GM20000 (cell line): ENCODE measurements at places on chromosomes 3 and 15.

GRCh38 chr3:47002171-47003055, 22.9 kb downstream of the NBEAL2 start:
- DNase-seq: no peak

- DNase-seq: no peak
These were observed 29.7 kb downstream of the HAPLN3 start for GRCh38 chr15:88865498-88866099.

GRCh38 chr15:44087578-44088465, 107.2 kb downstream of the FRMD5 start:
- no peak for DNase-seq

DNA sequence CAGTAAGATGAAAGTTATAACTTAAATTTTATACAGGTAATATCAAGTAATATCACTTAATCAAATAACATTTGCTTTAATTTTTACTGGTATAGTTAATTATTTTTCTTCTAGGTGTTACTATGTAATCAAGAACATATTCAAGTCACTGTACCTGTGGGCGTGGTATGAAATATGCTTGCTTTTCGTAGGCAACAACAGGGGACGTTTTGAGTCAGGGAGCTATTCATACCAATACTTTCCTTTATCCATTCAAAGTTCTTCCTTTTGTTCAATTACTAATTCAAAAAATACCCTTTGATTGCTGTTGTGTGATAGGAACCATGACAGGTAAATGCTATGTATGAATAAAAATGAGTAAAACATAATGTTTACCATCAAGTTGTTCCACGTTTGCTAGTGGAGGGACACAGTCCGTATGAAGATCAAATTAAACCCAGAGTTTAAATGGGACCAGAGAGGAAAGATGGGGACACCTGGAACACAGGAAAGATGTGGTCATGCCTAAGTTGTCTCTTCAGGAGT, 654.0 kb upstream of the KCNMB2 start:
- DNase-seq: no peak

DNA sequence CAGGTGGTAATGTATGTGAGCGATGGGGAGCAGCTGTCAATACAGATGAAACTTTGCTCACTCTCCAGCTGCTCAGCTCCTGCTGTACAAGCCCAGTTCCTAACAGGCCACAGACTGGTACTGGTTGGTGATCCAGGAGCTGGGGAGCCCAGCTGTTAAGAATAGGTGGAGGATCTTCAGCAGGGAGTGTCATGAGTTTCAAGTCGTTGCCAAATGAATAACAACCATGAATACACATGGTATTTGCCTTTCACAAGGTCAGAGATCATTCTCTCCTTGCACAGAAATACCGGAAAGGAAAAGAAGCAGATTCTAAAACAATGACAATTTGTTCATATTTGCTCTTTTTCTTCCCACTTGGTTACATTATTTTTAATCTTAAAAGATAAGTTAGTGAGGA, 5.1 kb downstream of the PLSCR1 start:
- DNase-seq: no peak

GRCh38 chr3:134956395-134956794, 161.3 kb downstream of the EPHB1 start:
- DNase-seq: no peak

DNA sequence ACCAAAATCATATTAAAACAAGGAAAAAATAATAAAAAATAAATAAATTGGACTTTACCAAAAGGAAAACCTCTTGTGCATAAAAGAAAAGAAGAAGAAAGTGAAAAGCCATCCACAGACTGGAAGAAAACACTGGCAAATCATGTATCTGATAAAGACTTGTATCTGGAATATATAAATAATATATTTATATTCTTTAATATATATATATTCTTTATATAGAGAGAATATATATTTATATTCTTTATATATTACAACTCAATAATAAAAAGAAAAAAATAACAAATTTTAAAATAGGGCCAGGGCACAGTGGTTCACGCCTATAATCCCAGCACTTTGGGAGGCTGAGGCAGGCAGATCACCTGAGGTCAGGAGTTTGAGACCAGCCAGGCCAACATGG, 27.1 kb upstream of the ZNF445 start:
- DNase-seq: no peak

GRCh38 chr3:32603064-32603463, 32.4 kb upstream of the DYNC1LI1 start:
- no peak for DNase-seq

DNA sequence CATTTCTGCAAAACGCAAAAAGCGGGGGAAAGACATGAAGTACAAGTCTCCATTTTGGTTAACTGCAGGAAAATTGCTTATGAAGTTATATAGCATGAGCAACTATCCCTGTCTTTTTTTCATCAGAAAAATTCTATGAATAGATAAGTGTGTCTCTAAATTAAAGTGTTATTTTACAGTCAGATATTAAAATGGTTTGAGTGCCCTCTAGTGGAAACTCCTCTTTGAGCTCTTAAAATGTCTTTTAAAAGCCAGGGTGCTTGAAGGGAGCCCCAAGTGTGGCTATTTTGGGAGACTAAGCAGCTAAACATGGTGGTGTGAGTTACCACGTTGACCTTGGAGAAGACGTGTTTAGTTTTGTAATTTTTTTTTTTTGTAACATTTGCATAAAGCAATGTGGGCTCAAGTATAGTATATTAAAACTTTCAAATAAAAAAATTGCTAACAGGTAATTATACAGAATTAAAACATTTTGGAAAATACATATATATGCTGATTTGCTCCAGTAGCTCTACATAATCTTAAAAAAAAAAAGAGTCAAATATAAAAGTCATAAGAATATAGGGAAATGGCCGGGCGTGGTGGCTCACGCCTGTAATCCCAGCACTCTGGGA, 77.2 kb downstream of the PPP2R3A start:
- DNase-seq: peak; percentile 32

DNA sequence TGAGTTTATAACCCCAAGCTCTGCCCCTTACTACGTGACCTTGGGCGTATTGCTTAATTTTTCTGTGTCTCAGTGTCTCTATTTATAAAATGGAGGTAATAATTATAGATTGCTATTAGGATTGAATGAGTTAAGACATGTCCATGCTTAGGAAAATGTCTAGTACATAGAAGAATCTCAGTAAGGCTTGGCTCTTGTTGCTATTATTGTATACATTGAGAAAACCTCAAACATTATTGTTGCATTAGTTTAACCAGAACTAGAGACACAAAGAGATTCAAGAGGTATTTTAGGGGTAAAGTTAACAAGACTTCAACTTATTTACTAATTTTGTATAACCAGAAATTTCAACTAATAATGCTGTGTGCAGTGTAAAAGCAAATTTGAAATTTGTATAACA, 66.7 kb downstream of the MEF2A start:
- DNase-seq: no peak

DNA sequence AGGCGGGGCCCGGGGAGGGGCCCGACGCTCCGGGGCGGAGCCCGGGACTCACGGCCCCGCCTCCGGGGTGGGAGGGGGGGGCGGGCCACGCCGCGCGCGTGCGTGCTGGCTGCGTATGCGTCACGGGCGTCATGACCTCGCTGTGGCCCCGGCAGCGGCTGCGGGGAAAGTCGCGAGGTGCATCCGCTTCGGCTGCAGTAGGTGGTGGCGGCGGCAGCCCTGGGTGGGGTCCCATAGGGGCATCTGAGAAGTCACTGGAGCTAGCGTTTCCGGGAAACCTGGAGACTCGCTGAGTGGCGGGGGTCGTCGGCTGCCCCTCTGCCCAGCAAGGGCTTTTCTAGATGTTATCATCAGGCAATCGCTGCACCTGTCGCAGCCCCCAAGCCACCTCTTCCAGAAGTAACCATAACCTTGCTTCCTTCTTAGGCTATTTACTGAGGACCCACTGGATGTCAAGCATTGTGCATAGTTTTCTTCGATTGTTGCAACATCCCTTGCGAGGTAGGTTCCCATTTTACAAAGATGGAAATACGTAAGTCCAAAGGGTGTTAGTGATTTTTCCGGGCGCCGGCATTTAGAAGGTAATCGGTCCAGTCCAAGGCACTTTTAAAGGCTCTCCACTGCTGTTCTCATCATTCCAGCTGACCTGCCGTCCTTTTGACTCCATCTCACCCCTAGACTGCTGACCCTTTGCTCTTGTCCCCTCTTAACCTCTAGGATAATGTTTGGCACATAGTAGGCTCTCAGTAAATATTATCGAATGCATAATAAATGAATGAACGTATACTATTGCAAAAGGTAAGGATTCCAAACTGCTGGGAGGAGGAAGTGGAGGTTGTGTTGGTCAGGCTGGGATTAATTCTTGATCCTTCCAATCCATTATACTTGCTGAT, at the start of gene GDPGP1:
GDPGP1 (plus strand) TSS at position 114 of the 893 bp plus-strand sequence. CDS start 6,700 bp downstream, outside the sequence.
- DNase-seq: no peak

DNA sequence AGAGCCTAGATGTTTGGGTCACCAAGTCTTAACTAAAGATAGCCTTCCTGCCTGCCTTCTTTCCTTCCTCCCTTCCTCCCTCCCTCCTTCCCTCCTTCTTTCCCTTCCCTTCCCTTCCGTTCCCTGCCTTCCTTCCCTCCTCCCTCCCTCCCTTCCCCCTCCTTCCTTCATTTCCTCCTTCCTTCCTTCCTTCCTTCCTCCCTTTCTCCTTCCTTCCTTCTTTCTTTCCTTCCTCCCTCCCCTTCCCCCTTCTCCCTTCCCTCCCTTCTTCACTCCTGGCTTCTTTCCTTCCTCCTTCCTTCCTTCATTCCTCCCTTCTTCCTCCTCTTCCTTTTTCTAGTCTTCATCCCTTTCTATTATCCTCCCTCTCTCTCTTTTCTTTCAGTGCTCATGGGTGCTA, 2.0 kb downstream of the DNAJB8 start:
- DNase-seq: no peak

DNA sequence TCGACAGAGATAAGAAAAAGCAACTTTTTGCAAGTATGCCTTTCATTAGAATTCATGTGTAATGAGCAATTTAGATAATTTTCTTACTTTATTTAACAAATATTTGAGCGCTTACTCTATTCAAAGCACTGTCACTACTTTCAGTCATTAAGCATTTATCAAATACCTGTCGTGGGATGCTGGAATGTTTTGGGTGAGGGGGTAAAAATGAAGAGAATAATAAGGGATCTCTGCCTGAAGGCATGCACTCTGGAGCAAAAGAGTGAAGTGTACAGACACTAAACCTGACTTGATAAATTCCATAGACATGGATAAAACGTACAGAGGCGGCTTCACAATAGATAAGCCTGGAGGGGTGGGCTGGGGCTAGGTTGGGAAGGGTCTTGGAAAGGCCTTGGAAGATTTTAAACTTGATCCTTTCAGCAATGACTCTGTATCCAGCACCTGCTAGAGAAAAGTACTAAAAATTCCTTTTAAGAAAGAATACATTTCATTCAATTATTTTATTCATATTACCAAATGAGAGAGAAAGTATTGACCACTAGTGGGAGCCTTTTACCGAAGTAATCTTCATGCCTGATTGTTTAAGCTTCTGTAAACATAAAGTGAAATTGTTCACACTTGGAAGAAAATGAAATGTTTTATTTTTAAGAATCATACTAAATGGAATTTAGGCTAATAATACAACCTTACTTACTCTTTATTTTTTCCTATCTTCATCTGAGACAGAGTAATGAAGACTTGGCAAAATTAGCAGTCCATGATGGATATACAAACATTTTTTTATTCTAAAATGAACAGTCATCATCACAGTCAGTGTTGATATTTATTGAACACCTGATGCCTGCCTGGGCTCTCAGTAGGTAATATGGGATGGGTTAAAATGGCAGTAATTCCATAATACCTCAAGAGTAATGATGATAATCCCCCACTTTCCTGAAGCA, 113.2 kb downstream of the PPP2R3A start:
- DNase-seq: peak; percentile 28

GRCh38 chr3:57943525-57944495, 64.4 kb upstream of the FLNB start:
- DNase-seq: no peak

DNA sequence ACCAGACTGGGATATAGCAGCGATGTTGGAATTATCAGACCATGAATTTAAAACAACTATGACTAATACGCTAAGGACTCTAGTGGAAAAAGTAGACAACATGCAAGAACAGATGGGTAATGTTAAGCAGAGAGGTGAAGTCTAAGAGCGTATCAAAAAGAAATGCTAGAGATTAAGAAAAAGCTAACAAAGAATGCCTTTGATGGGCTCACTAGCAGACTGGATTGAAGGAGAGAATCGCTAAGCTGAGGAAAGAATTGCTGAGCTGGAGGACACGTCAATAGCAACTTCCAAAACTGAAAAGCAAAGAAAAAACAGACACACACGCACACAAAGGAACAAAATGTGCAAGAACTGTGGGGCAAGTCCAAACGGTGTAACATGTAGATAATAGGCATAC, 20.0 kb upstream of the CMTM6 start:
- no peak for DNase-seq

- no peak for DNase-seq
These were observed 65.4 kb downstream of the TFRC start for GRCh38 chr3:196016485-196016884.

DNA sequence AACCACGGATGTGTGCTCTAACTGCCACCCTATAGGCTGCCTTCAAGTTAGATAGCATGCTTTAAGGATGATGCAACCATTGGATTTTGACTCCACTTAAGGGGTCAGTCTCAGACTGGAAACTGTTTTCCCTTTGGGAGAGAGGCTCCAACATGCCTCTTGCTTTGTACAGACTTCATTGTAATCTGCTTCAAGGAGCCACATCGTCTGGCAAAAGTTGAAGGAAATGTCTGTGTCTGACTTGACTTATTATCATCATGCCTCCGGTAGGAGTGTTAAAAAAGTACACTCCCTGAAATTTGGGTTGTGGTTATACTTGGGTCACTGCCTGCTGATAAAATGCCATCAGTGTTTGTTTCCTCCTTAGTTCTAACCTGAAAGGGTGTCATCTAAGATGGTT, 245.4 kb upstream of the CDIN1 start:
- DNase-seq: no peak

- no peak for DNase-seq
These were observed 103.0 kb downstream of the P3H2 start for GRCh38 chr3:190017521-190018288.

GRCh38 chr3:125161607-125162219, 50.8 kb downstream of the SLC12A8 start:
- no peak for DNase-seq

DNA sequence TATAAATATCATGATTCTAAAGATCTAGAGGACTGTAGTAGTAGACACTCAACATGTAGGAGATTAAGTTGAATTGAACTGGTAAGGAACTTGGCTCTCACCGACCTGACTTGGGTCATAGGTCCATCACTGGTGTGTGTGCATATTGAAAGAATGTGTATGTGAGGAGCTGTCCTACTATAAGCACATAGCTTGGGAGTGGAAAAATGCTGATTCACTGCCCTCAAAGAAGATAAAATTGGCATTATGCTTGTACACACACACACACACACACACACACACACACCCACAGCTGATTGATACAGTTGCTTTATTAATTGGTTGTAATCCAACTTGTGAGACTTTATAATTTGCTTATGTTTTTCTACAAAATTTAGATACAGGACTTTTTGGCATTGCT, 411.0 kb upstream of the NR2F2 start:
- no peak for DNase-seq

DNA sequence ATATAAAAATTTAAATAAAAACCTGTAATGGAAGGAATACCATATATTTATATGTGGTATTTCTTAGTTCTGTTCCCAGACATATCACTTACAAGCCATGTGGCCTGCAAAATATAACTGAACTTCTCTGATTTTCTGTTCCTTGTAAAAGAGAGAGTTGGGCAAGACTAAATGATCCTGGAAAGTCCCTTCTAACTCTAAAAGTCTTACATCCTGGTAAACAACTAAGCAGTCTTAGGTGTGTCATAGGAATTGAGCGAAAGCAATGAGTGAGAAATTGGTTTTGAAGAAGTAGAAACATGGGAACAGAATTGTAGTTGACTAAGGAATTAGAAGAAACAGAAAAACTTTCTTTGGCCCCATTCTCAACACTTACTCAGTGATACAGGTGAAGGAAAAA, 25.3 kb upstream of the IL20RB start:
- no peak for DNase-seq
